ENCODE measurements at places on chromosomes 2 and 18.

DNA sequence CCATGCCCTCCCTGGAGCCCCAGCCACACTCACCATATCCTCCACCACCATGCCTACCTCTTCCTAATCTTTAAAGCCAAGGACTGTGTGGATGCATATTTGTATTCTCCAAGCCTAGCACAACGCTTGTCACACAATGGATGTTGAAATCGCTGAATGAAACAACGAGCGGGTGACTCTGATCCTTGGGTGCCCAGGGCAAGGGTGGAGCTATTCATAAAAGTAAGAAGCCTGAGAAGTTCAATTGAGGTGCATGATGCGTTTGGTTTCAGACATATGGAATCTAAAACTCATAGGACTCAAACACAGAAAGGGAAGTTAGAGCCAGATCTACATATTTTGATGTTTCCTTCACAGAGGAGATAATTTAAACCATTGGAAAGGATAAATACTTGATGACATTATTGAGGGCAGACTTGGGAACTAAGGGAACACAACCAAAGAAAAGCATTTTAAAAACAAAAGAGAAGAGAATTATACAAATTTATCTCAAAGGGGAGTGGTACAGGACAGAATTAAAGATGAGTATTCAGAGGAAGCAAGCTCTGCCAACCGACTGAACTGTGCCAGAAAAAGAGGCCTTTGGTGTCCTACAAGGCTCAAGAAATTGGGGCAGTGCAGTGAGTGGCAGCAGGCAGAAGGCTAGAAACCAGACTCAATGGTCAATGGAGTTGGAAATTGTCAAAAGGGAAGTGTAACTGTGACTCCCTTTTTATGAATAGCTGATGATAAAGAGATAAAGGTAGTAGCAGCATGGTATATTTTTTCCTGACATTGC, 200.6 kb upstream of the NCKAP5 start:
- DNase-seq: no peak

DNA sequence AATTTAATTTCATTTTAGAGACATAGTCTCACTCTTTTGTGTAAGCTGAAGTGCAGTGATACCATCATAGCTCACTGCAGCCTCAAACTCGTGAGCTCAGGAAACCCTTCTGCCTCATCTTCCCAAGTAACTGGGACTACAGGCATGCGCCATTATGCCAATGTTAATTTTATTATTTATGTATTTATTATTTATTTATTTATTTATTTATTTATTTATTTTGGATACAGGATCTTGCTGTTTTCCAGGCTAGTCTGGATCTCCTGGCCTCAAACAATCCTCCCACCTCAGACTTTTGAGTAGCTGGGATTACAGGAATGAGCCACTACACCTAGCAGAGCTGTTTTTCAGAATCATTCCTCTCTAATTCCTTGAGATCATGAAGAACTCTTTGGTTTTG, 99.9 kb downstream of the ASXL3 start:
- DNase-seq: no peak

- DNase-seq: no peak
Observed at GRCh38 chr2:168748461-168748860, 54.0 kb upstream of the NOSTRIN start.

- no peak for DNase-seq
Observed at GRCh38 chr18:56937874-56938430, 208.9 kb upstream of the BOD1L2 start.

DNA sequence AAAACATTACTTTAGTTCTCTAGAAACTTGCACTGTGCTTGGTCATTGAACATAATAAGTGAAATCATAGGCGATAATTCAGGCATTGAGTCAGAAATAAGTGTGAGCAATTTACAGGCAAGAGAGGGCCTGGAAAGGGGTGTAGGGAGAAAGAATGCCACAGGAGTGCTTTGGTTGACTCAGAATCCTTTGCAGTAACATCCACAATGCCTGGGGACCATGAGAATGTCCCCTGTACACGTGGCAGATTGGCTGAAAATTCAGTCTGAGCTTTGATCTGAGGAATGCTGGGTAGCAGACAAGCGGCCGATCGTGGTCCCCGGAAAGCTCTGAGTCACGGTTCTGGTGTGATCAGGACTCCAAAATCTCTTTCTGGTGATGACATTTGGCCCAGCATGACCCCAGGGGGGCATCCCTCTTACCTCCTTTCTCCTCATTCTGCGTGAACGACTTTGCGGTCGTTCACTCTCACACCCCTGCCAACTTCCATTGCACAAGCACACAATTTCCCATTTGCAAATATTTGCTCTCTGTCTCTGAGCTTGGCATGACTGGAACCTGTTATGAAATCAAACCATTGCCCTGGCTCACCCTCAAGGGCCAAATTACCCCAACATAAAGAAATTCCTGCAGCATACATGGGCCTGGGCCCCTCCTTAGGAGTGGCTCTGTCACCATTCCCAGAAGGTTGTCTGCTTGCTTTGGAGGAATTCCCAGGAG, 305.0 kb upstream of the EPAS1 start:
- DNase-seq: no peak

DNA sequence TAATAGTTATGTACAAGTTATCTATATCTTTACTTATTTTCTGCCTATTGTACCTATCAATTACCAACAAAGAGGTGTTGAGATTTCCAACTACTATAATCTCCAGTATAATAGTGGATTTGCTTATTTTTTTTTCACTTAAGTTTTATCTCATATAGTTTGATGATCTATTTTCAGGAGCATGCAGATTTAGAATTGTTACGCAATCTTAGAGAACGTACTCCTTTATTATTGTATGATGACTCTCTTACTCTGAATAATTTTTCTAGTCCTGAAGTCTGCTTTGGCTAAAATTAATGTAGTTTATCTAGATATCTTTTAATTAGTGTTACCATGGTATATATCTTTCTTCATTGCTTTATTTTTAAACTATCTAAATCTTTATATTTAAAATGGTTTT, 205.2 kb downstream of the SCG2 start:
- no peak for DNase-seq

DNA sequence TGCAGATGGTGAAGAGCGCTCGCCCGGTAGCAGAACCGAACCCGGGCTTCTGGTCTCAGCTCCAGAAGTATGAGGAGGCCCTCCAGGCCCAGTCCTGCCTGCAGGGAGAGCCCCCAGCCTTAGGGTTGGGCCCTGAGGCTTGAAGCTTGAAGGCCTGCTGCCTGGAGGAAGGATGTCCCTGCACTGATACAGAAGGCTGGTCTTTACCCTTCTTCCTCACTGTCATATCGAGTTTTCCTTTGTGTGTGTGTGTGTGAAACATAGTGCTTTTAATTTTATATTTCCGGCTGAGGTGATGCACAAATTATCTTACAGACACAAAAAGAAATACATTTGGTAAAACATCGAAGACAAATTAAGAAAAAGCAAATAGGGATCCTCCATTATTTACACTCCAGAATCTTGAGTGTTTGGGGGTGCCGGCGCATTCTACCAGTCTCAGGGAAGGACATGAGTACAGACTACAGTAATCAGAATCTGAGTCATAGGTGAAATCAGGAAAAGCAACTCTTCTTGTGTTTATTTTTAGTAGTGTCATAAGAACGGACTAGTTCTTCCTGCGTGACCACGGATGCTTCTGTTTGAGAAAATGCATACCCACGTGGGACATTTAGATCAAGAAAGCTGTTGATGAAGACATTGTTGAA, 1.3 kb downstream of the DUSP28 start:
- no peak for DNase-seq

- no peak for DNase-seq
Observed at GRCh38 chr2:68798569-68798968, 64.0 kb downstream of the ARHGAP25 start.

GRCh38 chr18:61394983-61395382, 61.8 kb downstream of the CDH20 start:
- DNase-seq: no peak

GRCh38 chr2:135740206-135740605, 1.4 kb upstream of the UBXN4 start:
- no peak for DNase-seq

DNA sequence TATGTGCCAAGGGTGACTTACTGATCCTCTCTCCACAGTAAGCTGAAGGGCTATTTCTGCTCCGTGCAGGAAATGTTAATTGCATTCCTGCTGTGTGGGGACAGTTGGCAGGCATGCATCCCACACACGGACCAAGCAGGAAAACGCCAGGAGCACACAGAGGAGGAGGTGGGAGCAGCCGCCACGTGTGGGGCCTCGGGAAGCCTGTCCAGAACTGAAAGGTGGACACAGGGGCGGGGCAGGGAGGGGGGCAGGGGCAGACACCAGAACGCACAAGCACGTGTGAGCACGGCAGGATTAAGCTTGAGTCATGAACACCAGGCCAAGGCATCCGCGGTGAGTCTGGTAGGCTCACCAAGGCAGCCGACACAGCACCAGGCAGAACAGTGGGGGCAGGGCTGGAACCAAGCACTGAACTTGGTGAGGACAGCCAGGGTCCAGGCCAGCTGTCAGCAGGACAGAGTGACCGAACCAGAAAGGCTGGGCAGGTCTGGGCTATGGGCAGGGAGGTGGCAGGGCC, 177.1 kb downstream of the EIPR1 start:
- DNase-seq: no peak

DNA sequence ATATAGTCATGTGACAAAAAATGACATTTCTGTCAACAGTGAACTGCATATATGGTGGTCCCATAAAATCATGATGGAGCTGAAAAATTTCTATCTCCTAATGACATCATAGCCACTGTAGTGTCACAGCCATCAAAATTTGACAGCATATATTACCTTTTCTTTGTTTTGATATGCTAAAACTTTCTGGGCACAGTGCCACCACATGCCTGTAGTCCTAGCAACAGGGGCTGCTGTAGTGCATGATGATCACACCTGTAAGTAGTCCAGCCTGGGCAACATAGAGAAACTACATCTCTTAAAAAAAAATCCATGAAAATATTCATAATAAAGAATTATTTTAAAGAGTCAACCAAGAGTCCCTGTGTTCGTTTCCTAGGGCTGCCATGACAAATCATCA, 155.5 kb upstream of the SERTAD2 start:
- no peak for DNase-seq

- DNase-seq: no peak
Observed at GRCh38 chr2:213285404-213285803, 1.1 kb downstream of the SPAG16 start.

DNA sequence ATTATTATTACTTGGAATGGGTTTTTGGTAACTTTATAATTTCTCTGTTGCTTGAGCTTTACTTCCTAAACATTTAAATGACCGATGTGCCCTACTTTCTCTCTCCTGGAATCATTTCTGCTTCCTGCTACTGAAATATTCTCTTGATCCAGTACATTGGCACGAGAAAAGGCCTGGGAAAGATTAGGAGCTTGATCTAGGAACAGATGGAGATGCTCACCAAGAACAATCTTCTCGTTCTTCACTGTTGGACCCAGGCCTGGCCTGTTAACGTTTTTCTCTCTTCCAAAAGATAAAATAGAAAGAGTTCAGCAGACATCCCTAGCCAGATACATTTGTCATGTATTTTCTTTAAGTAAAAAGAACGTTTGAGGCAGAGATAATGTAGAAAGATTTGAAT, 1356.8 kb upstream of the CRIM1 start:
- DNase-seq: no peak

DNA sequence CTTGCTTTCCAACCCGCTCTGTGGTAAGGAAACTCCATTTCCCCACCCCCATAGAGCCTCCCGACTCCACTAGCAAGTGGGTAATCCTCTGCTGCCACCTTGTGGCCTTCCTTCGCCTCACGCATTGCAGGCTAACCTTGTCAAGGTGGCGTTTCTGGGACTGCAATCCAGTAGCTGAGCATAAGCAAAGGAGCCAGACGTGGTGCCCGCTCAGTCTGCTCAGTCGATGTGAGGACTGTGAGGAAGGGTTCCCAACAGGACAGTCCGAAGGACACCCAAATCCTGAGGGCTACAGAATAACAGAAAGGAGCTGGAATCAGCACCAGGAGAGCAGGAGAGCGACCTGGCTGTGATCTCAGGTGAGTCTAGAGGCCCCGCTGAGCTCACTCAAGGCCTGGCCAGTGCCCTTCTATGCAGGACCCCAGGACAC, 144.2 kb downstream of the SUCLG1 start:
- peak; percentile 84 for DNase-seq

DNA sequence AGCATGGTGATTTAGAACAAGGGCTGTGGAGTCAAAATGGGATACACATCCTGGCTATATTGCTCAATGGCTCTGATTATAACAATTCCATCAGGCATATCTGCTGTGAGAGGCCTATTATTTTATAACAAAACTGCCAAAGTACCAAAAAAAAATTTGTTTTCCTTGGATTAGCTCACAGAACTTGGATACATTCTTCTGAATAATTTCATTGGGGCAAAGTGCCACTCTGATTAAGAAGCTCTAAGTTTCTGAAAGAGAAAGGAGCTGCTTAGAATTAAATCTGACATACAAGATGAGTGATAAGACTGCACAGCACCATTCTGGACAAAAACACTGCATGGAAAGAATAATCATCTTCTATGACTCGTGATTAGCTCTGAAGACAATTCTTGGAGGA, 85.7 kb downstream of the SMC6 start:
- DNase-seq: no peak

- DNase-seq: no peak
Observed at GRCh38 chr2:196183172-196183473, 11.7 kb upstream of the STK17B start.

- DNase-seq: peak; percentile 63
Observed at GRCh38 chr2:231050018-231050901, 6.4 kb upstream of the PSMD1 start.

- DNase-seq: no peak
Observed at GRCh38 chr2:144323946-144324345, 196.0 kb downstream of the ZEB2 start.

- DNase-seq: no peak
Observed at GRCh38 chr18:58842978-58843687, 21.5 kb upstream of the ZNF532 start.

GRCh38 chr2:9089831-9090230, 86.3 kb upstream of the MBOAT2 start:
- no peak for DNase-seq

DNA sequence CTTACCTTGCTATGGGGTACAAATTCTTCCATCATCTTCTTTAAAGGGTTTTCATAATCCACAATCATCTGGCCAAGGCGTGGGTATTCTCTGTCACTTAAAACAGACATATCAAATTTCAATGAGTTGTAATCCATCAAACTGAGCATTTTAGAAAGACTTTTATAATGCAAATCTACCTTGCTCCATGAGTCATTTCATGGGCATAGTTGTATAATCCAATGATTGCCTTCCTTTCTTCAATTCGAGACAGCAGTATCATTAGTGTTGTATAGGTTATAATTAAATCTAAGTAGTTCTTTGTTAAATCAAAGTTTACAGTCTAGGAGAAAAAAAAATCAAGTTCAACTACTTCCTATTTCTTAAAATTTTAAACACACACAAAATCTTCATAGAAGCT, 36.3 kb downstream of the NCKAP1 start:
- DNase-seq: no peak

- no peak for DNase-seq
Observed at GRCh38 chr2:109613081-109613921, 465 bp downstream of the SEPTIN10 start.

- peak; percentile 31 for DNase-seq
Observed at GRCh38 chr2:232292395-232293154, 86.0 kb upstream of the ALPP start.

- DNase-seq: no peak
Observed at GRCh38 chr2:70443726-70444125, 109.9 kb downstream of the TGFA start.

Data from SK-N-DZ (cell line).